ENCODE measurements at places on chromosomes 3 and 15.

GRCh38 chr3:149586871-149587270, 71.0 kb downstream of the WWTR1 start:
- no peak for DNase-seq

- no peak for DNase-seq
Observed at GRCh38 chr3:167653760-167654159, at the start of gene WDR49. TSS of gene WDR49 (minus strand) at chr3:167653942. CDS start at chr3:167653425, 517 bp downstream.

DNA sequence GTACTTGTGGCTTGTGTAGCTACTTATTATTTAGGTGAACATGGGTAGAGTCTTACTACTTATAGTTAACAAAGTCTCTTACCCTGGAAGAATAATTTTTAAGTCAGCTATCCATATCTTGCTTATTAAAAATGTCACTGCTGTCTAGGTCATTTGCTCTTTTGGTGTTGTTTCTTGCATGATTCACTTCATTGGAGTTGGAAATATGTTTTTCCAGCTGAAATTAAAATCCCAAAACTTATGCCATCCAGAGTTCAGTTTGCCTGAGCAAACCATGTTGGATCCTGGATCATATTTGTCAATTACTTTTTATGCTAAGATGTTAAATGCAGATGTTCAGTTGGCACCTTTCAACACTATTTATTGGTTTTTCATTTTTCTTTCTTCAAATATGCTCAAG, 421.0 kb upstream of the RBMS3 start:
- DNase-seq, result no peak

DNA sequence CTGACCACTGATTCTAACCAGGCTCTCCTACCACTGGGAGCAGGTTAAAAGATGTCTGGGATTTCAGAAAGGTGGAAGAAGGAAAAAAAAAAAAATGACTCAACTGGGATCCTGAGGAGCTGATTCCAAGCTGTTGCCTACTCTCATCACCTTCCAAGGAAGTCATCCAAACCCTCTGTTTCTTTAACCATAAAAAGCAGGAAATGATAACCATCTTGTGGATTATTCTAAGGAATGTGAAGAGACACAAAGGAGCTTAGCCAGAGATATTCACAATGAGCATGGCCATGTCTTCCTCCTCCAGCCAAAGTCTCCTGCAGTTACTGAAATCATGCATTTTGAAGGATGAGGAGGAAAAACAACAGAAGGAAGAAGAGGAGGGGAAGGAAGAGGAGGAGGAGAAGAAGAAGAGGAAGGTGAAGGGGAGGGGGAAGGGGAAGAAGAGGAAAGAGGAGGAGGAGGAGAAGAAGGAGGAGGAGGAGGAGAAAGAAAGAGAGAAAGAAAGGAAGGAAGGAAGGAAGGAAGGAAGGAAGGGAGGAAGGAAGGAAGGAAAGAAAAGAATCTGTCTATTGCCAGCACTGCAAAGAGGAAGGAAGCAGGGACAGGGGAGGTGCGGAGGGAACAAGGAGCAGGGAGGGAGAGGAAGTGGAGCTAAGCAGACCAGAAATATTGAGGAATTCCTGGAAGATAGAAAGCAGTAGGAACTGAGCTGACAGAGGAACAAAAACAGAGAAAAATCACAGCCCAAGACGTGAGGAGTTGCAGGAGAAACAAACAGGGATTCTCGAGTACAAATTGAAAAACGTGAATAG, 229.2 kb downstream of the UACA start:
- no peak for DNase-seq

- no peak for DNase-seq
Observed at GRCh38 chr3:148707601-148708380, 10.1 kb downstream of the AGTR1 start.

- DNase-seq, result no peak
Observed at GRCh38 chr3:115885621-115886020, 262.3 kb downstream of the GAP43 start.

- DNase-seq, result no peak
Observed at GRCh38 chr3:124611520-124611919, 118.7 kb upstream of the UMPS start.

DNA sequence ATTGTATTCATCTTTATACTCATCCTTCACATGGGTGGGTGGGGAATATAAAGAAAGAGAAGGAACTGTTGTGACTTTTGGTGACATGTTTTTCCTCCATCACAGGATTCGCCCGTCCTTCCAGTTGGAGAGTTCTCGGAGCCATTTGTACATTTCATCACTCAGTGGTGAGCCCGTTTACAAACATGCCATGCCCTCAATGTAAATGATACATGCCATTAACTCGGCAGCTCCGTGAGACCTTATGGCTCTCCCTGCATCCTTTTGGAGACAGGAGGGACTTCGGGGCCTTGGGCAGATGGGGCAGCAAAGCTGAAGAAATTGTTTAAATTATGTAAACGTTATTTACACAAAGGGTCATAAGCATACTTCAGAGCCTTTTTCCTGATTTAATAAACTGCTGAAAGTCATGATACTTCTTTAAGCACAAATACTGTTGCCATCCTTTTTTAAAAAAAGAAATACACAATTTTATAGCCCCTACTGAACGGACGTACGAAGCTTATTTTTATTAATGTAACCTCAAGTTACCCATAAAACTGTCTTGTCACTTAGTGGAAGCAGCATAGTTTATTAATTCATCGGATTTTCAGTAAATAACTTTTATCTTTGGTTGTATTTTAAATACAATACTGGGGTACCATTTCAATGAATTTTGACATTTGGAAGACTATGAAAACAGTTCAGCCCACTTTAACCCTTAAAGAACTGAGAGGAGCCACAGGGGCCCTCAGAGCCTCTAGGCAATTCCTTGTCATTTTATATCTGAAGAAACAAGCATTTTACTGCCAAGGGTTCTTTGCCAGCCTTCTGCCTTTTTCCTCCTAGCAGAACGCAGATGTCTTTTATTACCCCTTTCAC, 55.6 kb upstream of the SKOR1 start:
- DNase-seq, result no peak

- DNase-seq, result no peak
Observed at GRCh38 chr3:53709256-53709655, 137.0 kb downstream of the CHDH start.

- no peak for DNase-seq
Observed at GRCh38 chr3:122350814-122351418, 25.9 kb downstream of the CSTA start.

- DNase-seq, result no peak
Observed at GRCh38 chr3:62874711-62875557, at the start of gene CADPS. TSS of gene CADPS (minus strand) at chr3:62875416. CDS start at chr3:62875029, 387 bp downstream.
